T-helper 17 cell (primary cell): ENCODE measurements at places on chromosomes 2 and 18. TPM values are rescaled to one million over a fixed set of nuclear protein-coding genes. Genes with fewer than 3 reads are reported as not detected.

UCN gene
- 1.5 TPM for total RNA-seq

ACVR1 gene
- 38.2 TPM for total RNA-seq

RNF125 gene
- 72.6 TPM for total RNA-seq

ATP6V1B1 gene
- total RNA-seq, result not detected

HOXD8 gene
- not detected for total RNA-seq

FBLN7 gene
- total RNA-seq, result 17.2 TPM

GRCh38 chr2:39938035-39938835 is 159.2 kb upstream of the THUMPD2 start:
- no peak for DNase-seq
- H3K36me3 ChIP-seq, result no peaks in the 10 kb centered on the region
- H3K4me3 ChIP-seq, result peak overlapping the region; percentile 4
- peaks cover under 1% of the 10 kb centered on the region for H3K27me3 ChIP-seq
- no peaks in the 10 kb centered on the region for H3K4me1 ChIP-seq
- no peak overlapping the region for H3K27ac ChIP-seq

DNA sequence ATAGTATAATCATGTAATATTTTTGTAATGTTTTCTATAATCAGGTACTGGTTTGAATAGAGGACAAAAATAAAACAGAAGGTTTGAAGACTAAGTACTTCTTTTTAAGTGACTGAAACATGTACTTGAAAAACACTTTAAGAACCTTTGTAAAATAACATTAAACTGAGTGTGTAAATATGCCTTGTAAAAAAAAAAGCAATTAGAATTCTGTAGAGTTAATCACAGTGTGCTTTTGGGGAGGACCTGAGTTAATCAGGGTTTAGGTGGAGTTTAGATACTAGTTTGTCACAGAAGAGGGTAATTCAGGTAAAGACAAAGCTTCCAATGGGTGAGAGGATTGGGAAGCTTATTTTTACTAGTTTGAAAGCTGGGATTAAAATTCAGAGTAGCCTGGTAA is 10.3 kb downstream of the MBD5 start:
- no peak overlapping the region for H3K27ac ChIP-seq
- H3K4me3 ChIP-seq, result no peak overlapping the region
- DNase-seq, result no peak

- peaks cover 8% of the 10 kb centered on the region for H3K27me3 ChIP-seq
- H3K4me3 ChIP-seq, result no peak overlapping the region
- no peaks in the 10 kb centered on the region for H3K4me1 ChIP-seq
- no peak for DNase-seq
Observed at GRCh38 chr2:175854129-175854528, 147.9 kb downstream of the LNPK start.

DNA sequence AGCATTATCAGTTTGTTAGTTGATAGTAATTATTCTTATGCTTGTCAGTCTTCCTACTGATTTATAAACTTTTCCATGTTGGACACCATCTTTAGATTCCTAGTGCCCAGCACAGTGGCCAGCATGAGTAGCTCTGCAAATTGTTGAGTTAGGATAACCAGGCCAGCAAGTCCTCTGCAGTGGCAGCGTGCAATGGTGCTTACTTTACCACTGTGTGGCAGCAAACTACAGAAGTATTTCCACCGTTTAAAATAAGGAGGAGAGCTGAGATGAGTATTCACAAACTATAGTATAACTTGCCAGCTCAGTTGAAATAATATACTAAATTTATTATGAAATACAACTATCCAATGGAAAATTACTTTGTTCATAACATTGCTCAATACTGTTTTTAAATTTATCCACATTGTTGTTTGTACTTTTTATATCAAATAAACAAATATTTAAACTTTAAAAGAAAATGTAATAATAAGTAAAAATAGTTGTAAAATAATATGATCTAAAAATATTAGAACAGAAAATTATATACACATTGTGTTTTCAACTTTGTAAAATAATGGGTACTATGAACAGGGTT is 9.3 kb upstream of the THADA start:
- H3K27me3 ChIP-seq, result peaks cover 6% of the 10 kb centered on the region
- no peaks in the 10 kb centered on the region for H3K36me3 ChIP-seq
- H3K4me3 ChIP-seq, result peak overlapping the region; percentile 65
- peaks cover 10% of the 10 kb centered on the region for H3K4me1 ChIP-seq
- DNase-seq, result no peak

DNA sequence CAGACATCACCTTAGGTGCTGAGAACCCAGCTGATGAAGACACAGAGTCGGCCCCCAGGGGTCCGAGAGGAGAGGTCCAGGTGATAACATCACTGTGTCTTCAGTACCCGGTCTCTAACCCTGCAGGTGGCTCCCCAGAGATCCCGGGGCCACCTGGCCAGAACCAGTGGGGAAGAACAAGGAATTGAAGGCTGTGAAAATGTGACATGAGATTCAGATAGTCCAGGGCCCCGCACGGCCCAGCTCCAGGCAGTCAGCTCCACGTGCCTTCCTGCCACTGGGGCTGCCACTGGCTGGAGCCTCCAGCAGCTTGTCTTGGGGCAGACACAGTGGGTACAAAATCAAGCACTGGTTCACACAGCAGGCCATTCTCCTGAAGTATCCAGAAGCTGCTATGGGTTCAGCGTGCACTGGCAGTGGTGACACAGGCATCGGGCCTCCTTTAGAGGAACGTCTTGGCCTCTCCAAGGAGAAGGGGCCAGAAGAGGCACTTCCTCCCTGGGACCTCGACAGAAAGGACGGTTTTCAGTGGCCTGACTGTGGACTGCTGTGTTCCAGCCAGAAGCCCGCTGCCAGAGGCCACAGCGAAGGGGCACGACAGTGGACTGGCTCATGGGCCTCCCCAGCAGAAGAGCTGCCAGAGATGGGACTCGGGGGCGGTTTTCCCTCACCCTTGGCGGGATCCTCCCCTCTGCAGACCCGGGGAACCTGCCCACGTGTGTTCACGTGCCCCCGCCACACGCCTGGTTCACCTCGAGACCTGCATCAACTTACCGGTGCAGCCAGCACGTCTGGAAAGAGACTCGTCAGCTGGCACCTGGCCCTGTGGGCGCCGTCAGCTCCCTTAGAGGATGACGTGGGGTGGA is 150.4 kb downstream of the HDAC4 start:
- H3K4me1 ChIP-seq, result peaks cover 53% of the 10 kb centered on the region
- no peaks in the 10 kb centered on the region for H3K27me3 ChIP-seq
- no peaks in the 10 kb centered on the region for H3K36me3 ChIP-seq
- DNase-seq, result no peak

GRCh38 chr2:88016960-88017779 is 823 bp upstream of the RNU2-63P start:
- no peak for DNase-seq
- peak overlapping the region; percentile 98 for H3K4me3 ChIP-seq
- no peaks in the 10 kb centered on the region for H3K27me3 ChIP-seq
- H3K4me1 ChIP-seq, result peaks cover 17% of the 10 kb centered on the region
- H3K27ac ChIP-seq, result peak overlapping the region; percentile 99
- peaks cover 2% of the 10 kb centered on the region for H3K36me3 ChIP-seq

GRCh38 chr2:211132573-211132972 is 576.2 kb downstream of the CPS1 start:
- DNase-seq, result no peak
- no peaks in the 10 kb centered on the region for H3K36me3 ChIP-seq
- no peak overlapping the region for H3K27ac ChIP-seq
- H3K4me3 ChIP-seq, result no peak overlapping the region
- no peaks in the 10 kb centered on the region for H3K27me3 ChIP-seq

DNA sequence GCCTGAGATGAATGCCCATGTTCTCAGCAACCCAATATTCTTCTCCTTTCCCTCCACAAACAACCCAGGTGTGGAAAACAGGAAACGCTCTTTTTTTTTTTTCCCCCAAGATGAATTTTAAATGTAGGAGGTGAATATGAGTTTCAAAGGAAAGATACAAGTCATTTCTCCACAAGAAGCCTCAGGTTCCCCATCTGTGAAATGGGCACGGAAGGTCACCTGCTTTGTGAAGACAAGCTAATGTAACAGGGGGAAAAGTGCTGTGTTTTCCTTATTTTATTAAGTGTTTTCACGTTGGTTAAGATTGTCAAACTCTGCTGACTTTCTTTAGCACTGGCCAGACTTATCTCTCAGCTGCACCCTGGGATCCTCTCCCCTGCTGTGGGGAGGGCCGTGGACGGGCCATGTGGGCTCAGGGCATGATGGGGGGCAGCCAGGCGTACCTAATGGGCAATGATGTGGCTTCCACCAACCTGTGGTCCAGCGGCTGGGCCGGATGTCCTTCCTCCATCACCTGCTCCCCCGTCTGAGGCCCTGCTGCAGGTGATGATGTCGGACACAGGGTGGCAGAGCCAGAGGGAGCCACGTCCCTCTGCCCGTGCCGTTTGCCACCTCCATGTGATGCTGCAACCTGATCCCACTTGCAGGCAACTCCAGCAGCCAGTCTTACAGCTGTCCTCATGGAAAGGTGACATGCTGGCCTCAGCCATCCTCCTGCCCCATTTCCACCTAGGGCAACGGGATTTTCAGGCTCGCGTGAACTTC is 130.0 kb upstream of the PXDN start:
- no peak overlapping the region for H3K4me3 ChIP-seq
- DNase-seq, result no peak
- H3K27me3 ChIP-seq, result peaks cover 46% of the 10 kb centered on the region
- H3K36me3 ChIP-seq, result no peaks in the 10 kb centered on the region
